ENCODE measurements at places on chromosomes 3 and 15.

DNA sequence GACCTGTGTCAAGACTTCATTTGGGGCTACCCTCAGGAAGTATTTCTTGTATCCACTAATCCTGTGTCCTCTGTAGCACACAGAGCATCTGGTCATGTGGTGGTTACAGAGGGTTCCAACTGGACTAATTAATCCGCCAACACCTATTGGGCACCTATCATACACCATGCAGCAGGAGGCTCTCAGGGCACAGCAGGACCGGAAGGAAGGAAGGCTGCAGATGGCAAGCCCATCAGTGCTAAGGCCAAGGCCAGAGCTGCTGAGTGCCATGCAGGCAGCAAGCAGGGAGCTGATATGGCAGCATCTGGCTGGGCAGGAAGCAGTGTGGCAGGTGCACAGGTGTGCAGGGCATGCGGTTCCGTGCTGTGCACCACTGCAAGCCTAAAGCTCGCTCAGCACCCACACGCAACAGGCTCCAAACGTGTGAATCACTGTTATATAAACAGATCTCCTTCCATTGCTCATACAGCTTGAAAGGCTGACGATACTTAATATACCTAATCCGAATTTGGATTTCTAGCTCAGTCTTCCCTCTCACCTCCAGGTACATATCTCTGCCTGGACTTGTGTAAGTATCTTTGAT, 64.4 kb upstream of the SNRPA1 start:
- no peak for DNase-seq

DNA sequence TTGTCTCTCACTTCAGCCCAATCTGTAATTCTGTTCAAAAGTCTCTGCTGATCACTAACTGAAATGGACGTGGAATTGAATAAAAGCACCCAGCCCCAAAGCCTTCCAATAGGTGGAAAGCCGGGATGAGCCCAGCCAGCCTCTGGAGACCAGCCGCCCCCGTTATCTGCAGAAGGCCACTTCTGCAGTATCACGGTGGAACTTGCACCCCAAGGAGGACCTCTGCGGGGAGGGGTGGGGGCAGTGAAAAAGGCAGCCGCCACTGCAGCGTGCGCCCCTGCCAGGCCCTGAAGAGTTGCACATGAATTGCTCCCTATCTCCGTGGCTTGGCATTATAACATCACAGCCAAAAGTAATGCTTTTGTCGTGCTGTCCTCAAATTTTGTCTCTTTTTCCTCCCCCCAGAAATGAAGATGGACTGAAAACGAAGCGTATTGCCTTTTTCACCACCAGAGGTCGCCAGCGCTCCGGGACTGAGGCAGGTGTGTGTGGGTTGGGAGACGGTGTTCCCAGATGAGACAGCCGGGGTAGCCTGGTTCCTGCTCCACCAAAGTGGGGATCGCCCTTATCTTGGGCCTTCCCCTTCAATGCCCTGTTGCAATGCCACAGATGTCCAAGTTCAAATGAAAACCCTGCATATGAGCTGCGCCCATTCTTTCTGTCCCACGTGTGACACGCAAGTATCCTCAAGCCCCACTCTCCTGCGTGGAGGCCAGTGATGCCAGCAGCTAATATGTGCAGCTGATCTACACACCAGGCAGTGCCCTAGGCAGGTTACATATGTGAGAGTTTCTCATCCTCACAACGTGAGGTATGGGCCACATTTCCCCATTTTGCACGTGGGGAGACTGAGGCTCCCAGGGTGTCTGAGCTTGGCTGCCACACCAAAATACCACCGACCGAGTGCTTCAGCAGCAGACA, 96.0 kb downstream of the LRRK1 start:
- peak; percentile 86 for DNase-seq

- no peak for DNase-seq
Observed at GRCh38 chr3:14773691-14774128, 45.1 kb upstream of the FGD5 start.

DNA sequence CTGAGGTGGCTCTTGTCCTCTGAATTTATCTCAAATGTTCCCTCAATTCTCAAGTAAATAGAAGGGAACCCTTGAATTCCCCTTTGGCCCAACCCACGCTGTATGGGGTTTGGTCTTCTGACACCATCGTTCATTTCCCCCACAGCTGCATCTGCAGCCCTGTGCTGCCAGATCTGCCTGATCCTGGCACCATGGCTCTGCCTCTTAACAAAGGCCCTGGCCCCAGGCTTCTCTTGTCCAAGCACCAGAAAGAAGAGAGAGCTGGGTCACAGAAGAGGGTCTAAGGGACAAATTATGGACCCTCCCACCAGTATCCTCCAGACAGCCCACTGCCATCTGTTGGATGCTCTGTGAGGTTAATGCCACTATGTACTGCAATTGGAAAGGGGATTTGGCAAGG, 1.8 kb downstream of the MAP1A start:
- no peak for DNase-seq

GRCh38 chr3:148880681-148881080, 15.6 kb downstream of the CPA3 start:
- no peak for DNase-seq

DNA sequence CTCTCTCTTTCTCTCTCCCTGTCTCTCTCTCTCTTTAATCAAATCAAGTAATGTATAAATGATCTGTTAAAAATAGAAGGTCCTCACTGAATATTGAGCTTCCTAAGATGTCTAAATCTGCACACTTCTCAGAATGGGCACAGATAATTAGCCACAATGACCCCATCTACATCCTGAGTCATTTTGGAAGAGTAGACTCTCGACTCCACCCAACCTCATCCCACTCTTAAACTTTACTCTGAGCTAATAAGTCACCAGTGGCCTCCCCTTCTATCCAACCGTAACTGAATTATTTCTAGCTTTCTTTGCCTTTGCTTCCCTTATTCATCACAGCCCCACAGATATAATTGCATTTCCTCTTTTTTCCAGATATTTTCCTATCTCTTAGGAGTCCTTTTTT, 326.5 kb upstream of the ZNF717 start:
- DNase-seq = no peak

DNA sequence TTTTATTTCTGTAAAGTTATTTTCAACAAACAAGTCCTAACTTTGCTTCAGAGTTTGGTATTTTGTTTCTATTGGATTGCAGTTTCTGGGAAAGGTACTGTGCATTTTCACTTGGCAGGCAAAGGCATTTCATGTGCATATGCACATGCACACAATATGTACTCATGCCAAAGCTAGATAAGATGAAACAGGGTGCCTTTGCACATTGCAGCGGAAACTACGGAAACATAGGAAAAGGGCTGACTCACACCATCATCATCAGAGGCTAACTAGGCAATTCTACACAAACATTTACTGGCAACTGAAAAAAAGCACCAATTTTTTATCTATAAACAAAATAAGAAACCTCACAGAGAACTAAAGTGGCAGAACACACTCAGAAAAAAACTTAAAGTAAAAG, 550.6 kb upstream of the NECTIN3 start:
- DNase-seq = no peak

GRCh38 chr3:159139326-159139725, 337.5 kb downstream of the MFSD1 start:
- no peak for DNase-seq

GRCh38 chr3:13078163-13078905, 5.1 kb upstream of the IQSEC1 start:
- no peak for DNase-seq

GRCh38 chr15:68650901-68651709, 72.3 kb downstream of the CORO2B start:
- DNase-seq = peak; percentile 91

DNA sequence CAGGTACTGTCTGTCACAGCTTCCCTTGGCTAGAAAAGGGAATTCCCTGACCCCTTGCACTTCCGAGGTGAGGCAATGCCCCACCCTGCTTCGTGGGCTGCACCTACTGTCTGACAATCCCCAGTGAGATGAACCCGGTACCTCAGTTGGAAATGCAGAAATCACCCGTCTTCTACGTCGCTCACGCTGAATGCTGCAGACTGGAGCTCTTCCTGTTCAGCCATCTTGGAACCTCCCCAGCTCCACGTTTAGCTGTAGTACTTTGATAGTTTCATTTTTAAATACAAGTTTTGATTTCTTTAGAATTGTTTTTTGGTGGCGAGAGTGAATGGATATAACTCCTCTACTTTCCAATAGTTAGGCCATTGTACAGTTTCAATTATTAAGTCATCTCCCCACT, 17.8 kb upstream of the HDGFL3 start:
- no peak for DNase-seq

GRCh38 chr15:86267892-86268291, 188.2 kb downstream of the AGBL1 start:
- no peak for DNase-seq

GRCh38 chr3:31699309-31699953, 166.7 kb downstream of the STT3B start:
- DNase-seq = no peak

GRCh38 chr15:44710236-44711095, 657 bp downstream of the PATL2 start:
- DNase-seq = no peak

DNA sequence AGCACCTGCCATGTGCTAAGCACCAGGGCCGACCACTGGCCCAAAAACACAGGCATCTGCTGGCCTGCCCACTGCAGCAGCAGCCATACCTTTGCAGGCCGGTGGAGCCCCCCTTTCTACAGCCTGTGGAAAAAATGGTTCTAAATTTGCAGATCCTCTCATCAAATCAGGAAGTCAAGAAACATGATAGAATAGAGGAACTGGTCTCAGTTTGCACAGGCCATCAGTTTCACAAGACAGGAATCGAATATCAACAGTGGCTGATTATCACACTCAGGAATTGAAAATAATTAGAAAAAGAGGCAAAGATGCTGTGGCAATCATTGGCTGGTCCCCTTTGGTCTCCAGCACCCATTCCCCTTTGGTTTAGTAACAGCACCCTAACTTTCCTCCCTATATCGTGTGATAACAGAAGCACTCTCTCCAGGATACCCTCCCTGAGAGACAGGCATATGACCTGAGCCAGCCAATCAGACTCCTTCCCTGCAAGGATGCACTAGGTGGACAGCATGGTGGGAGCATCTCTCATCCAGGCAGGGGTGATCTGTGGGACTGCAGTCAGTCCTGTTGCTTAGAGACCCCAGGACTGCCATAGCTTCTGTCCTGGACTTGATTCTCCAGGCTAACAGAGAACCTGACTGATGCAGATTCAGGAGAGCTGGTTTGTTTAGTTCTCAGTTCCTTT, 3.5 kb upstream of the PAK6 start:
- DNase-seq = no peak

DNA sequence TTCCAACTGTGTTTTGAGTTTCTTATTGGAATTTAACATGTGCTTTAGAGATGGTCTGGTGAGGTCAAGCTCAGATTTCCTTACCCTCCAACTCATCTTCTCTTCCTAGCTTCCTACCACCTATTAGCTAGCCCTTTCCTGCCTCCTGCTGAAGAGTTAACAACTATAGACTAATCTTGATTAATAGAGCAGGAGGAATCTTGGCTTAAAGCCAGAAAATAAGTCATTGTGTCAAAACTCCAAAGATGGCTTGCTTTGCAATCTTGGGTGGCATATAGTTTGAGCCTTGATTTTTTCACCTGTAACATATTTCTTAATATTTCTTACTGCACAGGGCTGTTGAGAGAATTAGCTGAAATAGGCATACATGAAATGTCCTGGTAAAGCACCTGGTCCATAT, 27.3 kb downstream of the BCL2L10 start:
- no peak for DNase-seq

- DNase-seq = no peak
Observed at GRCh38 chr3:195438371-195438770, 4.4 kb downstream of the ACAP2 start.

DNA sequence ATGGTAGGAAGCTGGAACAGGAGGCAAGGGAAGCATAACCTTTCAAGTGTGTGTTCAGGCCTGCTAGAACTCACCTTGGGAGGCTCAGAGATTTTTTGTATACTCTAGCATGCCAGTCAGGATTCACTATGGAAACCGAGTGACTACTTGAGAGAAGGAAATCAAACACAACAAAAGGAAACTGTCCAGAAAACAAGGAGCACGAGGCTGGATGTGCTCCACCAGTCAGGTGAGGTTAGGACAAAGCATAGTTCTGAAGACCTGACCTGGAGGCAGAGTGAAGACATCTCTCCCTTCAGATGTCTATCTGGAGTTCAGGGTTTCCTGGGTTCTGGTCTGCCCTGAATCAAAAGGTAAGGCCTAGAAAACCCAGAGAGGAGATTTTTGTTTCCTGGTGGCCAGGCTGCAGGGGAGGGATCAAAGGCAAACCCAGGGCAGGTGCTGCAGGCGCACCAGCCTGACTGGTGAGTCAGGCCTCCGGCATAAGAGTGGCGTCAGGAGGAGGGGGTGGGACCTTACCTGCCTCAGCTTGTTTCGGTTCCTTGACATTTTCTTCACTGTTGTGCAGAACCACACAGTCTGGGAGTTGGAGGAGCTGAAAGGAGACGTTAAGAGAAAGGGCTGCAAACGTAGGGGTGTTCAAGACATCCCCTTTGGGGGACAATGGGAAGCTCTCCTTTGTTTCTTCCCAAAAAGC, 52.2 kb upstream of the OSBPL11 start:
- no peak for DNase-seq

GRCh38 chr3:48572517-48572916, 8.9 kb upstream of the UCN2 start:
- no peak for DNase-seq

- no peak for DNase-seq
Observed at GRCh38 chr3:152264378-152264777, 4.4 kb upstream of the MBNL1 start.

GRCh38 chr15:70892912-70893560, 410 bp downstream of the LRRC49 start:
- no peak for DNase-seq

DNA sequence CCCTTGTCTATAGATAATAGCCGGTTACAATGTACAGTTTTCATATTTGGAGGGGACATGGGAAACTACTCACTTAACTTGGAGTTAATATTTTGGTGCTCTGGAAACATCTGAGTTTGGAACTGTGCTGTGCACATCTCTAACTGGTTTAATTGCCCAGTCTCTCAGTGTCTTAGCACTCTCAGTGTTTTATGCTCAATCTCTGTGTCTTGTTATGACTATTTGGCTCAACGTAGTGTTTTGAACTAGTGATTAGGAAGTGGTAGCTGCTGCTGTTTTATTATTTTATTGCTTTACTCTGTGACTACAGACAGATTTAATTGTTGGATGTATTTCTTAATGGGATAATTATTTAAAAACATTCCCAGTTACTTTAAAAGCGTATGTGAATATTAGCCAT, 17.0 kb downstream of the FNDC3B start:
- DNase-seq = no peak

DNA sequence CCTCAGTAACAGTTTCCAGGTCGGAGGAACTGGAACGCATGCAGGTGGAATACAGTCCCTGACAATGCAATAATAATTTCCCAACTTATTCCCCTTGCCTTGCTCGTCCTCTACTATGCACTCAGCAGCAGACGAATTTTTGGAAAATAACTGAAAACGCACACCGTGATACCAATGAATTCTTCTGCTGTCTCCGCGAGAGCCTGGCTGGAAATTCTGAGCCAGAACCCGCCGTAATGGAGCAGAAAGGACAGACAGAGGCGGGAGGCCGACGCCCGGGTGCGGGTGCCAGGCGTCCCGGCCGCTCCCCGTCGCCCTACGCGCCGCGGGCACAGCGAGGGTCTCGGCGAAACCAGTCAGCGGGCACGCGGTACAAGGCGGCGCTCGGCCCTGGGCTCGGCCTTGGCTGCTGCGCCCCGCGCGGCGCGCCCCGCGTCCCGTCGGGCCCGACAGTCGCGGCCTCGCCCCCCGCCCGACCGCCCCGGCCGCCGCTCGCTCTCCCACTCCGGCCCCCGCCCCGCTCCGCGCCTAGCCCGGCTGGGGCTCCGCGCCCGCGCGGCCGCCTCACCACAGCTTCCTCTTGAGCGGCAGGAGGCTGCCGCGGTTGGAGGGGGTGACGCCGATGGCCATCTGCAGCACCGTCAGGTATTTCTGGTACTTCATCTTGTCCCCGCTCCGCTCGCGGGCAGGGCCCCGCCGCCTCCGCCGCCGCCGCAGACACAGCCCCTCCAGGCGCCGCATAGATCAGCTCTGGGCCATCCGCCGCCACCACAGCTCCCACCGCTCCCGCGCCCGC, 114.5 kb upstream of the GOLGA8J start:
- DNase-seq = peak; percentile 66
